ENCODE measurements at places on chromosomes 2 and 18.

DNA sequence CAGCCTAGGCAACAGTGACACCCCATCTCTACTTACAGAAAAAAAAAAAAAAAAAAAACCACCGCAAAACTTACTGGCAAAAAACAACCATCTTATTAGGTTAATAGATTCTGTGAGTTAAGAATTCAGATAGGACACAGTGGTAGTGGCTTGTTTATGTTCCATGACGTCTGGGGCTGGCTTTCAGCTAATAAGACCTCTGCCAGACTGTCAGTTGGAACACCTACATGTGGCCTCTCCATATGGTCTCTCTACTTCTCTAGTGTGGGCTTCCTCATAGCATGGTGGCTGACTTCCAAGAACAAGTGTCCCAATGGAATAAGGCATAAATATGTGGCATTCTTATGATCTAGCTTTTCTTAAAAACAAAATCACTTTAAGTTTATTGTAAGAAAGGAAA is 94.0 kb upstream of the OTX1 start:
- DNase-seq: no peak

GRCh38 chr2:179729966-179730365 is 131.4 kb downstream of the ZNF385B start:
- no peak for DNase-seq

GRCh38 chr2:193502363-193503035 is 1307.8 kb upstream of the TMEFF2 start:
- no peak for DNase-seq

- no peak for DNase-seq
Observed at GRCh38 chr2:65500310-65501040, 68.1 kb upstream of the SPRED2 start.

GRCh38 chr2:3598197-3598910 is 3.4 kb downstream of the COLEC11 start:
- no peak for DNase-seq

DNA sequence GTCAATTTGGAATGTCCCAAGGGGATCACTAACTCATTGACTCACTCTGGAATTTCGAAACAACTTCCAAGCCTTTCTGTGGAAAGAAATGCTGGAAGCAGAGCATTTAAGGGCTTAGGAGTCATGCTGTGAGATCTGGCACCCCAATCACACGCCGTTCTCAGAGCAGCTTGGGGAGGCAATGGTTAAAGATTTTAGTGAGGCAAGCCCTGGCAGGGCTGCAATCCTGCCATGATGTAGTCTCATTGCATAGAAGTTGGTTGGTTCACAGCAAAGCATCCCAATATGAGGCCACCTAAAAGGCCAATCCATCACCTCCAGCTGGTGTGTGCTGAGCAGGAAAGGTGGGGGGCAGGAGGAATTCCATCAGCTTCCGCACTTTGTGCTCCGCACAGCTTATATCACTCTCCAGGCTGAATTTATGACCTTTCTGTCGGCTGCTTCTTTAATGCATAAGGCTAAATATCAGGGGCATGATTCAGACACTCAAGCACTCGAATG is 1043.9 kb upstream of the POU3F3 start:
- DNase-seq: no peak

GRCh38 chr2:240557101-240557751 is 562 bp downstream of the ANKMY1 start:
- DNase-seq: peak; percentile 20

GRCh38 chr2:189236066-189236465 is 56.5 kb upstream of the COL5A2 start:
- DNase-seq: peak; percentile 33

DNA sequence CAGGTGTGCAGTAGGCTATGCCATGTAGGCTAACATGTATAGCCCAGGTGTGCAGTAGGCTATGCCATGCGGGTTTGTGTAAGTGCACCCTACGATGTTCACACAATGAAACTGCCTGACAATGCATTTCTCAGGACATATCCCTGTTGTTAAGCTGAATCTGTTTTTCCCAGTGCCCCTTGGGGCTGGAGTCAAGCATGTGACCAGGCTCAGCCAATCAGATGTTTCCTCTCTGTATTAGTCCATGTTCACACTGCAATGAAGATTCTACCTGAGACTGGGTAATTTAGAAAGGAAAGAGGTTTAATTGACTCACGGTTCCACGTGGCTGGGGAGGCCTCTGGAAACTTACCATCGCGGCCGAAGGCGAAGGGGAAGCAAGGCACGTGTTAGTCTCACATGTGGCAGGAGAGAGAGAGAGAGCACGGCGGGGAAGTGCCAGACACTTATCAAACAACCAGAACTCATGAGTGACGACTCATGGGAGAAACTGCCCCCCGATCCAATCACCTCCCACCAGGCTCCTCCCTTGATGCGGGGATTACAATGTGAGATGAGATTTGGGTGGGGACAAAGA is 24.2 kb downstream of the ITM2C start:
- no peak for DNase-seq

- DNase-seq: no peak
Observed at GRCh38 chr2:12430407-12431133, 286.2 kb upstream of the TRIB2 start.

DNA sequence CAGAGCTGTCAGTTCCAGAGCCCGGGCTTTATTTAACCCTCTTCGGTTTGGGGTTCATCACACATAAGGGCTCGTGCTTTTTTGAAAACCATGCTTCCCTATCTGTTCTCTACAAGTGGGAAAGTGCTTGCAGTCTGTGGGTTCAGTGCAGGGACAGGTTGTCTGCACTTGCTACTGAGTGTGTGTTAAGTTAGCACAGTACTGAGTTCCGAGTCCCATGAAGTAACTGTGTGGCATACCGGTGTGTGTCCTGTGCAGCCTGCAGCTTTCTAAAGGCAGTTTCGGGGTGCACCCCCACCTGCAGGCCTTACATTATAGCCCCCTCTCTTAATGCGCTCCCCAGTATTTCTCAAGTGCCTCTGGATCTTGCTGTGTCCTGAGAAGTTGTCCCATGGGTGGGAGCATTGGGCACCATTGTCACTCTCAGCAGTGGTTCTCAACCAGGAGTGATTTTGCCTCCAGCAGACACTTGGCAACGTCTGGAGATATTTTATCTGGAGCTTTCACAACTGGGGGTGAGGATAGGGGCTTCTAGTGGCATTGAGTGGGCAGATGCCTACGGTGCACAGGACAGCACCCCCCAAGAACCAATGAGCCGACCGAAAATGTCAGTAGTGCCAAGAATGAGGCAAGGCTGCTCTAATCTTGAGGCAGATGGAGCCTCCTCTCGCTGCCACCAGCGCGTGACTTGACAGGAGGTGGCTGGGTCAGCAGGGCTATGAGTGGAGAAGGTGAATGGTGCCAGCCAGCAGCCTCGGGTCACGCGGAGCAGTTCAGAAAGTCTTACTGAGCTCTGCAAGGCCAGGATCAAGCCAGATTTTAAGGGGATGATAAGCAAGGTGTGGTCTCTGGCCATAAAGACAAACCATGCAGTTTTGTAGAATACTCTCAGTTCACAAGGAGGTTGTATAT is 152.2 kb downstream of the SMAD7 start:
- DNase-seq: no peak

DNA sequence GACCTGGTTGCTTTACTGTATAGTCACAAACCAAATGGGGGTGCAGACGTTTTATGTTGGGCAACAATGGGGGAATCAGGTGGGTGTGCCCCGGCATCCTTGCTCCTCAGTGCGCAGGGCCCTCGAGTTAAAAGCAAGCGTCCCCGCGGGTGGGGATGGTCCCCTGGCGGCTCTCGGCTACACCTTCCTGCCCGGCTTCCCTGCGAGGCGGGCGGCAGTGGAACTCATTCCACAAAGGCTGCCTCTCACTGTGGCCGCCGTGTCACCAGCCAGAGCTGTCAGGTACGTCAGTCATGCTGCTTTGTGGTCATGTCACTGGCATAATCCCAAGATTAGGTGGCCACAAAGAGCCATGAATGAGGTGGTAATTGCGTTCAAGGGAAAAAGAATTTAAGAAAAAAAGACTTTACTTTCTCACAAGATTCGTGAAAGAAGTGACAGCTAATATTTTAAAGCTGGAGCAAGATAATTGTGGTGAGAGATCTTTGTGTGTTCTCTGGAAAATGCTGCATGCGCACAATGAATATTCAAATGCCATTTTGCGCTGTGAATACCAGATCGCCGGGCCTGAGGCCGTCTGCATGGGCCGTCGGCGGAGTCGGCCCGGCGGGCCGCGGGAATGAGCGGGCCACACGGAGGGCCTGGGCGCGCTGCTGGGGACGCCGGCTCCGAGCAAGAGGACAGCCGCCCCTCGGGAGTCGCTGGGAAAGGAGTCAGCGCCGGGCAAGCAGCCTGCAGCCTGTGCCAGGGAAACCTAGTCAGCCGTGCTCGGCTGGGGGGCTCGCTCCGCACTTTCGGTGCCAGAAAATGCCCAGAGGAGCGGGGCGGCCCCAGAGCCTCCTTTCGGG is 82.3 kb upstream of the LDLRAD4 start:
- DNase-seq: peak; percentile 36

DNA sequence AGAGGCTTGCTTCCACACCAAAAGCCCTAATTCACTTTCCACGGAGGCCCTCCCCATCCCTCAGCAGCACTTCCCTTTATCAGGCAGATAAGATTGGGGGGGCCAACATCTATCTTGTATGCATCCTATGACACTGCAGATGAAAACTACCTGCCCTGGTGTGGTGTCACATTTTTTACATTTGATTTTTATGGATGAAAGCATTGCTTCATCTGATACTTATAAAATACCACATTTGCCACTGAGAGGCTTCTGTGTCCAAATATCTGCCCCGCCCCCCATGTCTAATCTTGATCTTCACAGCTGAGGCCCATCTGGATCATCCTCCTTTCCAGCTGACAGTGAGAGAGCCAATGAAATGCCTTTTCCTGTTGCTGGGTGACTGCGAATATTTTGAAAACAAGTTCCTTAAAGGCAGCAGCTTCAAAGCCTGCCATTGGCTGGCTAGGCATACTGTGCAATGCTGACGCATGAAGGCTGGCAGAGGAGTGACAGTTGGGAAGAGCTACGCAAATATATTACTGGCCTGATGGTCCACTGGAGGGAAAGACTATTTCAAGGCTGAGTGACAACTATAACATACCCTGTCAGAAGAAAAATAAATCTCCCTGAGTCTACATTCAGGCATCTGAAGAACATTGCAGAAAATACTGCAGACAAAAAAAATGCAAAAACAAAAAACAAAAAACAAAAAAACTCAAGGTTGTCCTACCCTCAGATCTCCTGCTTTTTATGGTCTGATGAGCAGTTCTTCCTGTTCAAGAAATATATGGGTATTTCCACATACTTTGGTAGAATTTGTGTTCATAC is 318.7 kb downstream of the PDE11A start:
- DNase-seq: peak; percentile 59

DNA sequence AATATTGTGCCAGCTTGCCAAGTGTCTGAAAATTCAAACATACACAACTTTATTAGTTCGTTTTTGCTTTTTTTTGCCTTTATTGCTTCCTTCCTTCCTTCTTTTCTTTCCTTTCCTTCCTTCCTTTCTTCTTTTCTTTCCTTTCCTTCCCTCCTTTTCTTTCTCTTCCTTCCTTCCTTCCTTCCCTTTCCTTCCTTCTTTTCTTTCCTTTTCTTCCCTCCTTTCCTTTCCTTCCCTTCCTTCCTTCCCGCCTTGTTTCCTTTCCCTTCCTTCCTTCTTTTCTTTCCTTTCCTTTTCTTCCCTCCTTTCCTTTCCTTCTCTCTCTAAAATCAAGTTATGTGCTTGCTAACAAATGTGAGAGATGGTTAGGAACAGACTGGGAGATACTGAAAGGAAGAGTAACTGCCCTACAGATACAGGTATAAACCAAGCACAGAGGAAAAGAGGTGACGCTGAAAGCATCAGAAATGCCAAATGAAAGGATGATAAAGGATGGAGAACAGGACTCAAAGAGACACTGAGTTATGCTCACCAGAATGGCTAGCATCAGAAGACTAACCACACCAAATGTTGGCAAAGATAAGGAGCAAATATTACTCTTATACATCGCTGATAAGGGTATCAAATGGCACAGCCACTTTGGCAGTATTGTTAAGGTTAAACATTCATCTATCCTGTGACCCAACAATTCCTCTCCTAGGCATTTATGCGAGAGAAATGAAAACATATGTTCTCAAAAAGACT is 151.6 kb downstream of the MREG start:
- DNase-seq: no peak

DNA sequence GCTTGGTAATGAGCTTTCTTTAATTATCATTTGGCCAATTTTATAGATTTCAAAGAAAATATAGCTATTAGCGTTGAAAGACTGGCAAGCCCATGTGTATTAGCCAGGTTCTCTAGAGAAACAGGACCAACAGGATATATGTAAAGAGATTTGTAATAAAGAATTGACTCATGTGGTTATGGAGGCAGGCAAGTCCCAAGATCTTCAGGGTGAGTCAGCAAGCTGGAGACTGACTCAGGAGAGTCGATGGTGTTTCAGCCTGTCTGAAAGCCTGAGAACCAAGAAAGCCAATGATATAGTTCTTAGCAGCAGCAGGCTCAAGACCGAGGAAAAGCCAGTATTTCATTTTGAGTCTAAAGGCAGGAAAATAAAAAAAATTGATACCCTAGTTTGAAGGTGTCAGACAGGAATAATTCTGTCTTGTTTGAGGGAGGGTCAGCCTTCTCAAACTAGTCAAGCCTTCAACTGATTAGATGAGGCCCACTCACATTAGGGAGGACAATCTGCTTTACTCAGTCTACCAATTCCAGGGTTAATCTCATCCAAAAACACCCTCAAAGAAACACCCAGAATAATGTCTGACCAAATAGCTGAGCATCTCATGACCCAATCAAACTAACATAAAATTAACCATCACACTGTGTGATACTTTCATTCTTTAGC is 78.3 kb upstream of the CRIM1 start:
- peak; percentile 50 for DNase-seq

- DNase-seq: no peak
Observed at GRCh38 chr2:45670646-45671045, 19.2 kb downstream of the PRKCE start.

DNA sequence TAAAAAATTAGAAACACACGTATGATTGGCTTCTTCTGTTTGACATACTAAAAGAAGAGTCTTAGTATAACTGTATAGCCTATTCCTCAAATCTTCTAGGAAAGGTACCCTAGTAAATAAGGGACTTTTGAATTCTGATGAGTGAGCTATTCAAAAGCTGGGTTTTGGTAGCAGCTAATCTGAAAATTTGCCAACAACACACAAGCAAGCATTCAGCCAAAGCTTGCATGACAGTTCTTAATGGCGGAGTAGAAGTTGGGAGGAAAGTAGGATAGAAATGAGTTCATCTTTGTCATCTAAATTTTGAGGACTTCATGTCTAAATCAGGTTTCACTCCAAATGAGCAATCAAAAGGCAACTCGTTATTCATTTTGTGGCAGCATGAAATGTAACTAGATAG is 813.0 kb downstream of the MBD2 start:
- no peak for DNase-seq
